ENCODE measurements at places on chromosomes 3 and 15.
A peak's percentile ranks its signal among the peaks of the same experiment; 100 is the strongest.

DNA sequence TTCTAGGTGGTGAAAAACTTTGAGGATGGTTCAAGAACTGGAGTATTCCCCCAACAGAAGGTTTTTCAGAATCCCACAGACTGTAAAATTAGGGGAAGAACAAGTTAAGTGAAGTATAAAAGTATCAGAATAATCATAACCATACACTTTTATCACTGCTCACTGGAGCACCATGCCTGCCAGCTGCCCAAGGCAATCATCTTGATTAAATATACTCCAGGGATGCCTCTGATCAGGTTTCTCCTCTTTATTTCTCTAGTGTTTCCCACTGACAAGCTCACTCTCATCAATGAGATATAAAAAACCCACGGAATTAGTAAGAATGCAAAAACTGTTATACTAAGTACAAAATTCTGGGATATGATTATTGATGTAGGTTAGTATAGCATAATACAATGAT, 108.0 kb downstream of the STAG1 start:
- no peak for DNase-seq

- no peak for DNase-seq
These were observed 6.0 kb downstream of the SLC6A1 start for GRCh38 chr3:10998542-10998941.

- DNase-seq = no peak
These were observed 950 bp upstream of the CNTN4 start for GRCh38 chr3:2097641-2098191.

DNA sequence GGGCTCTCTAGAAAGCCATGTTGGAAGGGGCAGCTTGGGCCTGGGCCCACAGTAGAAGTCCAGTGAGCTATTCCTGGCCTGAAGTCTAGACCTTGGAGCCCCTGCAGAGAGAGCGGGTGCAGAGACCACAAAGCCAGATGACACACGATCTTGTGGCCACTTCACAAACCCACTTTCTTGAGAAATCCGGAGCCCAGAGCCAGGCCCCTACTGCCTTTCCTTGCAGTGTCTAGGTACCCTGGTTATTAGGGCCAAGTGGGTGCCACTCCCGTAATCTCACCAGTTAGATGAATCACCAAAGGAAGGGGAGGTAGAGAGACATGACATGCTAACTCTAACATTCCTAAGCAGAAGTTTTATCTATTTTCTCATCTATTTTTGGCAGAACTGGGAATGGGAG, 72.5 kb upstream of the ADAMTSL3 start:
- no peak for DNase-seq

DNA sequence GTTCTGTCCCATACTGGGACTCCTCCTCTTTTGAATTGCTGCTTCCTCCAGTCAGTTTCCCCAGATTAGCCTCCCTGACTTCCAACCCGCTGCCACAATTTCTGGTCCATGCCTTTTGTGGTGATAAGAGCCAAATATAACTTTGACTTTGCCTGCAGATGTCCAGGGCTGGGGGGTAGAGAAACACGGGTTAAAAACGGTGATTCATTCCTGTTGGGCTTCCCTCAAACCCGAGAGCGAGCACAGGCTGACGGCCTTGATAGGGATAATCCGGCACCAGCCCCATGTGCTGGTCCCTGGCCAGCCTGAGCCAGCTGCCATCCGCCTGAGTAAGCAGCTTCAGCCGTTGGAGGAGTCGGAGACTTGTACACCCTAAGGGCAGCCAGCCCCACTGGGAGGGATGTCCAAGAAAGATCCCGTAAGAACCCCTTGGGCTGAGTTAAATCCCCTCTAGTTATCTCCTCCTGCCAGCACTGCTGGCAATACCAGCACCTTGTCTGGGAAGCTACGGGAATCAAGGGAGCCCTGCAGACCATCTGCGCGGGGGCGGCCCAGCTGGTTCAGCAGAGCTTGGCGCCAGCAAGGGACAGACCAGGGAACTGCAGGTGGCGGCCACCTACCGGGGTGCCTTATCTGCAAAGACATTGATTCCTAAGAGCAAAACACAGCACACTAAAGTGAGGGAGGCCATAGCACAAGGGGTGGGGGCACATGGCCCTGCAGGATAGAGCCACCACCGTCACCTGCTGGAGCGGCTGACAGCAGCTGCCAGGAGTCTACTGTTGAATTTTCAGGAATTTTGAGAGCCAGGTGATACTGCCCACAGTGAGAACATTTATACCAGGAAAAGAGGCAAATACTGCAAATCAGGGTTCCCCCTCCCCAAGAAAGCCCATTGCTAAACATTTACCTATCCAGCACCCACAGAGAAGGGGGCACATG, 18.1 kb downstream of the CSPG4 start:
- DNase-seq = no peak

- peak; percentile 58 for DNase-seq
These were observed 13.0 kb downstream of the ZFAND6 start for GRCh38 chr15:80072285-80072994.

DNA sequence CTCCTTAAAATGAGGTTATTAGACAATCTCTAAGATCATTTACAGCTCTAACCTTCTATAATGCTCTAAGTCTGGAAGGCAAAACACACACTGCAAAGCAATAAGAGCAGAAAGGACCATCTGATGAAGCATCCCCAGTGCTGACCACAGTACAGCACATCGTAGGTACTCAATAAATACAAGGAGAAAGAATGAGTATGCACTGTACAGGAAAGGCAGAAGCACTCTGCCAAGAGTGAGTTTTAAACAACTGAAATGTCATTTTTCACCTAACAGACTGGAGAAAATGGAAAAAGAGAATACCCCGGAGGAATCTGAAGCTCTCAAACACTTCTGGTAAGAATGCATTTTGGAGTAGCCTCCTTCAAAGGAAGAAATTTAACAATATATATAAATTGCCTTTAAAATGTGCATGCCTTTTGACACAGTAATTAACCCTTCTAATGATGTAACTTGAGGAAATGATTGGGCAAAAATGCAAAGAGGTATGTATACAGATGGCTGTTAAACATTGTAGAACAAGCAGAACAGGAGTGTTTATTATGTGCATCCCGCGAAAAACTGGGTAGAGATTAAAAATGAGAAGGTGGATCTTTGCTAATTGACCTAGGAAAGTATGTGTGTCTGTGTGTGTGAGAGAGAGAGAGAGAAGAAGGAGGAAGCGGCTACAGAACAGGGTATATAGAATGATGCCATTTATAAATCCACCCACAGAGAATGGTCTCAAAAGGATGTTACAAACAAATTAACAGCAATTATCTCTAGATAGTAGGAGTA, 8.0 kb upstream of the OXTR start:
- no peak for DNase-seq

- no peak for DNase-seq
These were observed 102.2 kb downstream of the ARNT2 start for GRCh38 chr15:80506286-80506893.

- DNase-seq = no peak
These were observed 177.8 kb downstream of the CBLB start for GRCh38 chr3:105691053-105691452.

GRCh38 chr3:186589121-186589520, 18.6 kb downstream of the DNAJB11 start:
- DNase-seq = no peak

GRCh38 chr3:110430146-110430545, 641.5 kb upstream of the NECTIN3 start:
- DNase-seq = no peak

- DNase-seq = no peak
These were observed 9.9 kb downstream of the ATRIP start for GRCh38 chr3:48456456-48456855.

DNA sequence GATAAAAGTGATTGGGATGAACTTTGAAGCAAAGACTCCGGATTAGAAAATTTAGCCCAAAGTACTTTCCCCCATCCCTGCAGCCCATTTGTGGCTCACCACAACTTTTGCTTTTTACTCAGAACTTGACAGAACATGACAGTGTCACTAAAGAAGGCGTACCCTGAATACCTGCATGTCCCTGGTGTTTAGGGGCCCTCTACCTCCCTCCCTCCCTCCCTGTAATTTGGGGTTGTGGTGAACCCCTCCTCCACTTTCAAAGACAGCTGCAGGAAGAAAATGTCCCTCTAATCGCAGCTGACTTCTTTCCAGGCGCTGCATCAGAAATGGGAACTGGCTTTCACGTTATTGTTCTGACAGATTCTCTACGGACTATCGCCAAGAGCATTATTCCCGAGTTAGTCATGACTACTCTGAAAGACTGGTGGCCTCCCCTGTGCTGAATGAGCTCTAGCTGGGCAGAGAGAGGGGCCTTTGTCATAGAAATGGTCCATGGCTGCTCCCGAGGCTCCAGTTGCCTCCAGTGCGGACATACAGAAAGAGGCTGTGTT, 93.2 kb upstream of the ARHGEF3 start:
- peak; percentile 23 for DNase-seq

- DNase-seq = no peak
These were observed 288.3 kb downstream of the CNTN6 start for GRCh38 chr3:1380926-1381646.

- no peak for DNase-seq
These were observed 18.8 kb downstream of the TIPARP start for GRCh38 chr3:156693166-156693565.

- DNase-seq = no peak
These were observed 93.4 kb downstream of the CHCHD4 start for GRCh38 chr3:14031271-14031670.

GRCh38 chr3:117463276-117464115, 753.9 kb downstream of the TUSC7 start:
- DNase-seq = no peak

DNA sequence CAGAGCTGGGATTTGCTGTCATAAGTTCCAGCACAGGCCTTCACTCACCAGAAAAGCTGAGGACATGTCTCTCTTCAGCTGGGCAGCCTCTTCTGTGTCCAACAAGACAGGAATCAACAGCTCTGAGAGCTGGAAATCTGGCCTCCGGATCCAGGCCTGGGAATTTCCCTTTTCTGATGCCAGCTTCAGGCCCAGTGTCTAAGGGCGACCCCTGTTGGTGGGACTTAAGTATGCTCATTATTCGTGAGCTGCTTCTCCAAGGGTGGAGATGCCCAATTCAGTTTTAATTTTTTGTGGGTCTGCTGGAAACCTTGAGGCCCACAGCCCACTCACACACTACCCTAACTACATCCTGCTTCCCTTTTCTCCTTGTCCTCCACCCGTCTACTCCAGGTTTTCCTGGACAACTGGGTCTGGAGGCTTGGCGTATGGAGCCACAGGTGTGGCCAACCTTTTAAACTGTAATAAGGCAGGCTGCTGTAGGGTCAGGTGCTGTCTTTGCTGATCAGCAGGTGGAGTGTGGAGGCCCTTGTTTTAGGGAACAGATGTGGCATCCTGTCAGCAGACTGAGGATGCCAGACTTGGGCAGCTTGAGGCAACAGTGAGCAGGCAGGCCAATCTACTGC, 2.6 kb upstream of the CEMIP start:
- DNase-seq = peak; percentile 49

DNA sequence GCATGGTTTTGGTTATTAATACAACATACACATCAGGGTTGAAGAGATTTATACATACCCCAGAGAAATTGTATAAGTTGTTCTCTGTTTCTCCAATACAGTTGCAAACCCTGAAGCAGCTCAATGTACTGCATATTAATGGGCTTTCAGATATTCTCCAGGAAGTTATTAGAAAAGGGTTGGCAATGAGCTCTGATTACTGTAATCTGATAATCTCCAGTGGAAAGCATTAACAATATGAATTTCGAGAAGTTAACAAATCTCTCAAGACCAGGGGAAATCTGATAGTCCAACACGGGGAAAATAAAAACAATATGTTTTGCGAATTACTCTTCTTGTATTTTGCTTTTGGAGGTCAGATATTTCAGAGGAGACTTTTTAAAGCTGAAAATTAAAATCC, 950.1 kb downstream of the TBL1XR1 start:
- no peak for DNase-seq

- no peak for DNase-seq
These were observed 170.1 kb downstream of the IL5RA start for GRCh38 chr3:2940062-2940461.

GRCh38 chr3:50172626-50173220, 17.6 kb downstream of the SEMA3F start:
- no peak for DNase-seq

GRCh38 chr3:131922356-131922755, 112.5 kb downstream of the CPNE4 start:
- no peak for DNase-seq

DNA sequence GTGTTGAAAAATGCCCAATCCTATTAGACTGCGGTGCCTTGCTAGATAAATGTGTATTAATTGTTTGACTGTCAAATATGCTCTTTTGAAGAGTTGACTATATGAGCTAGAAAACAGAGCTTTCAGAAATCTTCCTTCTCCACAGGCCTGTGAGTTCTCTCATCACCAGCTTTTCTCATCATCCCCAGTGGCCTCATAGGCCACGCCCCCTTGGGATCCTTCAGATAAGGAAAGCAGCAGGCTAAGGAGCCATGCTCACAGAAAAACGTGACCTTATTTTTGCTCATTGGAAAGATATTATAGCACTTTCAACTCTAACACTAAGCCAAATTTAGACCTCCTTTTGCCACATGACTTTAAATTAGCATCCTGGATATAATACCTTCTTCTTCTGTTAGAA, 514.4 kb upstream of the ARRDC4 start:
- no peak for DNase-seq

DNA sequence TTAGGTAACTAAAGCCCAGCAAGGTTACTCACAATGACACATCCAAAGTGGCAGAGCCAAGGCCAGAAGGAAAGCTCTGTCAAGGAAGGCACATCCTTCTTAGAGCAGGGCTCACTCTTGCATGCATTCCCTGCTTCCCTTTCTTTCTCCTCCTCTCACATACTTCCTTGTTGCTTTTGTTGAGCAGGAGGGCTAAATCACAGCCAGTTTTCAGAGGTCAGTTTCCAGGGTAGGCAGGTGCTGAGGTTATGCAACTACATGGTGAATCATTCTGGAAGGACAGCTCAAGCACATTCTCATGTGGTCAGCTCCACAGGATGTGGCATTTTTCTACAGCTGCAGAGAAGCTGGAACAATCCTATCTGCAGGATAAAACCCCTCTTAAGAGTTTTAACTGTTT, 275.6 kb downstream of the ZNF621 start:
- no peak for DNase-seq

- DNase-seq = no peak
These were observed 19.0 kb upstream of the PRICKLE2 start for GRCh38 chr3:64244011-64244942.

GRCh38 chr15:68210409-68210756, 5.3 kb upstream of the CALML4 start:
- DNase-seq = no peak

DNA sequence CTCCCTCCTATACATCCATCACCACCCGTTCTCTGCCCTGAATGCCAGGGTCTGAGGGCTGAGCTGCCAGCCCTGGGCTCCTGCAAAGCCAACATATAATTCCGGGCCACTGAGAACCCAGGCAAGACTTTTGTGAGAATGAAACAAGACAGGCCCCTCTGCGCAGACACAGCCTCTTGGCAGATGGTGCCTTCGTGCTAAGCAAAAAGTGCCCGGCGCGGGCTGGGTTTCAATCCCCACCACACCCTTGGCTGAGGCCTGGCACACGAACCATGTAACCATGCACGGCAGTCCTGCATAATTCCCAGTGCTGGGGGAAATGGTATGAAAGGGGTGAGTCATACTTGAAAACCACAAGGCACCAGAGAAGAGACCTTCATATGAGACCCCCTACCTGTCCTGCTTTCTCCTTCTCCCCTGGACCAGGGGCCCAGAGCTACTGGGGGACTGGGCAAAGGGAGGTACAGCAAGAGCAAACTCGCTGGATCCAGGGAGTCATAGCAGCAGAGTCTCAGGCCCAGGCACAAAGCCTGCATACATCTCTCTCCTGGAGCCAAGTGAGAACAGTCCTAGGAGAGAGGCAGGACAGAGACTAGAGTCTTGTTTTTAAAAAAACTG, 26.1 kb upstream of the LOXL1 start:
- DNase-seq = no peak

GRCh38 chr15:29924750-29925149, 102.5 kb upstream of the TJP1 start:
- no peak for DNase-seq

All from CD4-positive, alpha-beta T cell treated with Interleukin-6 at 100 ng/mL for 8 hours (primary cell).